ENCODE measurements at places on chromosomes 13 and 19.

DNA sequence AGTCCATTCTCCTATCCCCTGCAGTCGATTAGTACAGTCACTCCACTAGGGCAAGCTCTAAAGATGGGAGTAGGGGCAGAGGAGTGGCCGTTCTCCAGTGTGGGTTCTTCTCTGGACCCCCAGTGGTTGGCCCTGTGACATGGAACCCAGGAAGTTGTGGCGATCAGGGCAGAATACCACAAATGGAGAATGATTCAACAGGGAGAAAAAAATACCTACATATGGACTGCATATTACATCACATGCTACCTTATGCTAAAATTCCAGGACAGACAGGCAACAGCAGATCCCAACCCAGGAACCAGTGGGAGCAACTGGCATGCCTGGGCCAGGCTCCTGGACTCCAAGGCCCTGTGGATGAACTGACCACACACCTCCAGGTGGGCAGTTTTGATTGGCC lies 20.4 kb downstream of the POU2F2 start:
- no peak for DNase-seq

GRCh38 chr13:50222569-50223332 lies 207.5 kb downstream of the KCNRG start:
- DNase-seq = no peak

DNA sequence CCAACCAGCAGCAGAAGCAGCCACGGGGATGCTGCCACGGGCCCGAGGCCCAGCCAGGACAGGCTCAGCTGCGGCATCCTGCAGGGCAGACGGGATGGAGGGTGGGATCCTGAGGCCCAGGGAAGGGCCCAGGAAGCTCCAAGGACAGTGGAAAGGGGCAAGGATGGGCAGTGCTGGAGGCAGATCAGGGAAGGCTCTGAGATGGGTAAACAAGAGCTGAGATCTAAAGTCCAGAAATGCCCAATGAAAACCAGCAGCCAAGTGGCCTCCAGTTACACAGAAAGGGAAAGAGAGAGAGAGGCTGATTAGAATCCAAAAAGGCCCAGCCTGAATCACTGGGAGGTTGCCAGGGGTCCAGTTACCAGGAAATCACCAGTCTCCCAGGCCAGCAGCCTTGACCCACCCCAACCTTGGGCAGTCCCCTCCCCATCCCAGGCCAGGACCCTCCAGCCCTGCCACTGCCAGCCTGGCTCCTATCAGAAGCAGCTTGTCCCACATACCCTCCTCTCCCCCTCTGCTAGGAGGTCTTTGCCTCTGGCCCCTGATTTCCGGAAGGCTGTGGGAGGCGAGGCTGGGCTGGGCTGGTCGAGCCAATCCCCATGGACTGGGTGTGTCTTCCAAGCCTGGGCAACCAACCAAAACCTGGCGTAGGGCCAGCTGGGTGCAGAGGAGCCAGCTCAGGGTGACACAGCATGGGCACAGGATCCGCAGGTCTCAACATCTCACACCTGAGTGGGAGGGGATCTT lies at the start of gene CYP4F11:
Gene CYP4F11 (minus strand): TSS at position 198 of the 747 bp plus-strand sequence. CDS start 121 bp downstream, at position 77.
- DNase-seq = no peak

- no peak for DNase-seq
Measured at GRCh38 chr13:45879666-45880065, 28.1 kb upstream of the SIAH3 start.

GRCh38 chr19:27909861-27910260 lies 1303.1 kb downstream of the UQCRFS1 start:
- DNase-seq = no peak

- no peak for DNase-seq
Measured at GRCh38 chr13:108586826-108587225, 42.6 kb upstream of the MYO16 start.

DNA sequence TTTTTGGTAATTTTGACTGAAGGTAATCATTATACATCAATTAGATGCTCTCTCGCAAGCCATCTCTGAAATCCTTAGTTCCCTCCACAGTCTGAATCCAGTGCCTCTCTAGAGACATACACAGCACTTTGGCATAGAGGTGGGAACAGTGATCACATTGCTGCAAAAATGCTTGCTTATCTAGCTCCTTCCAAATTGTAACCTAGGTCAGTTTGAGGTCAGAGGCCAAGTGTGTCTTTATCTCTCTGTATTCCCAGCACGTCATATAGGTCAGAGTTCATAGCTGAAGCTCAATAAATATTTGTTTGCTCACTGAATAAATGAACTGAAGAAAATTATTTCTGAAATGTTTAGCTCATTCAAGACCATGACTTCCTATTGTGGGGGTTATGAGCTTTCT lies 462.5 kb downstream of the DIAPH3 start:
- no peak for DNase-seq

GRCh38 chr13:70842062-70842644 lies 733.9 kb upstream of the KLHL1 start:
- DNase-seq = no peak

GRCh38 chr13:31192306-31192705 lies 7.5 kb upstream of the B3GLCT start:
- DNase-seq = no peak

DNA sequence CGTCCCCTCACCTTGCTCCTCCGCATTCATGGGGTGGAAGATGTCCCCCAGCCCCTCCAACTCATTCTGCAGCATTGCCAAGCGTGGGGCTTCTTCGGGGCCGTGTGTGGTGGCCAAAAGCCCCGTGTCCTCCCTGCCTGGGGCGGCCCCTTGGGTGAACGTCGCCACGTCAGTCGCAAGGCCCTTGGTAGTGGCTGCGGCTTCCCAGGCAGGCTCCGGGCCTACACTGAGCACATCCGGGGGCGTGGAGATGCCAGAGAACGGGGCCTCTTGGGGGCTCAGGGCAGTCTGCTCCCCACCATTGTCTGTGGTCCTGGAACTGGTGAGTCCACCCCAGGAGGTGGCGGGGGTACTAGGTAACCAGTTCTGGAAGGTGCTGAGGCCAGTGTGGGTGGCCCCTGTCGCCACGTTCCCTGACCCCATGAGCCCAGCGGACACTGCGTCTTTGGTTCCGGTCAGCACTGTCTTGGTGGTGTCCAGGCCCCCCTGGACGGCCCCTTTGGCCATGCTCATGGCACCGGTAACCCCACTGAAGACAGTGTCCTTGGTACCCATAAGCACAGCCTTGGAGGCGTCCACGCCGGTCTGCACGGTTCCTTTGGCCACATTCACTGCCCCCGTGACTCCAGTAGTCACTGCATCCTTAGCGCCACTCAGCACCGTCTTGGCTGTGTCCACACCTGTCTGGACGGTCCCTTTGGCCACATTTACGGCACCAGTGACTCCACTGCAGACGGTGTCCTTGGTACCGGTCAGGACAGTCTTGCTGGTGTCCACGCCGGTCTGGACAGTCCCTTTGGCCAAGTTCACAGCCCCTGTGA lies 7.6 kb downstream of the PLIN4 start:
- no peak for DNase-seq

GRCh38 chr13:44801990-44802389 lies 187.3 kb downstream of the NUFIP1 start:
- no peak for DNase-seq

GRCh38 chr13:42272115-42272803 lies at the start of gene AKAP11:
TSS of gene AKAP11 (plus strand) at chr13:42272152. CDS start at chr13:42286349, 14,197 bp downstream.
- peak; percentile 11 for DNase-seq

- no peak for DNase-seq
Measured at GRCh38 chr19:50555450-50556281, 12.6 kb downstream of the LRRC4B start.

DNA sequence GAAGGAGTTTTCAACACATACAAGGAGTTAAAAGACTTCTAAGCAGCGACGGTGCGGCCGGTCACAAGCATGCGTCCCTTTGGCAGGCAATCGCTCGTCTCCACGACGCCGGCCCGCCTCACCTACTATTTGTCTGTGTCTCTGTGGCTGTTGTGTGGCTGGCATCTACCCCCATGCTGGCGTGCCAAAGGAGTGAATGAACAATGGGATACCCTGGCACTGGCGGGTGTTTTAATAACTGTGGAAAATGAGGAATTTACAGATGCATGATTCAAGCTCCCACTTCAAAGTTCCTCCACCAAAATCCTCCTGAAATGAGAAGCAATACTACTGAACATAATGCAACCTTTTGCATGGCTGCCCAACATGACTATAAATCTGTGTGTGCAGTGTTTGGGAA lies 176.6 kb downstream of the KLF5 start:
- DNase-seq = no peak

DNA sequence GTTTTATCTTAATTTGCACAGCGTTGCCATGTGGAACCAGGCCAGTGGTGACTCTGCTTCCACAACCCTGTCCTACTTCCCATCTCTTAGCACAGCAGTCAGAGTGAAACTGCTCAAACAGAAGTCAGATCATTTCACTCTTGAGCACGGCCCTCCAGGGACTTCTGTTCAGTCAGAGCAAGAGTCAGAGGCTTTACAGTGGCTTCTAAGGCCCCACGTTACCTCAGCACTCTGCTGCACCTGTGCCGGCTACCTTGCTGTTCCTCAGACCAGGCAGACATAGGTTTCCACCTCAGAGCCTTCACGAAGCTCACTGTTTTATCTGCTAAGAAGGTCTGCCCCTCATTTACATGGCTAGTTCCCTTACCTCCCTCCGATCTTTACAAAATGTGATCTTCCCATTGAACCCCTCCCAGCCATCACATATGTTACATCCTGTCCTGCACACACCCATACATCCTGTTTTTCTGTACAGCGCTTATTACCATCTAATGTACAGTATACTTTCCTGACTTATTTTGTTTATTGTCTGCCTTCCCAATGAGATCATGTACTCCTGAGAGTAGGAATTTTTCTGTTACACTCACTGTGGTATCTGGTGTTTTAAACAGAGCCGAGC lies 41.6 kb downstream of the TM9SF2 start:
- DNase-seq = no peak

- DNase-seq = no peak
Measured at GRCh38 chr13:30126903-30127428, 180.4 kb downstream of the KATNAL1 start.

- no peak for DNase-seq
Measured at GRCh38 chr19:42291435-42291810, 10.5 kb upstream of the PRR19 start.

- no peak for DNase-seq
Measured at GRCh38 chr13:33193428-33193974, 92.1 kb downstream of the STARD13 start.

DNA sequence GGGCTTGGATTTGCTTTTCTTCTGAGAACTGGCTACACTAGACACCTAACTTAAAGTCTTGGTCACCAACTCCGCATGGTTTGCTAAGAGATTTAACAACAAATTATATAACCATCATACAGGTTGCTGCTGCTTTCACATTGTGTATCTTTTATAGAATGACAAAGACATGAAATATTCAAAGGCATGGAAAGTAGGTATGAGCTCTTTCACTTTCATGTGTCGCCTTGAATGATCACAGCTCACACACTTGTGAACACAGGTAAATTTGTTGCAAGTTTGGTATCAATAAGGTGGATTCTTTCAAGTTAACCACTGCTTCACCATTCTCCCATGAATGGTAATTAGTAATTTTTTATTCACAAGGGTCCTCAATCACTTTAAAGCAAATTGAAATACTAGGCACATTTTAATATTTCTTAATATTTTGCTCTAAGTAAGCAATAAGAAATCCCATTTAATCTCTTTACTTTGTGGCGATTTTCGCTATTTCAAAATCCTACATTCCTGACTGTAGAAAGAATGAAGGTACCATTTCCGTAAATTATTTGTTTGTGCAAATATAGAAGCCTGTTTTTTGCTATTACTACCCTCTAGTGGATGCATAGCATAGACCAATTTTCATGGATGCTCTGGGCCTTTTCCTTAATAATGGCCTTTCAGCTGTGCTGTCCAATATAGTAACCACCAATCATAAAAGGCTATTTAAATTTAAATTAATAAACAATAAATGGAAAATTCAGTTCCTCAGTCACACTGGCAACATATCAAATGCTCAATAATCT lies 45.5 kb upstream of the FREM2 start:
- no peak for DNase-seq

DNA sequence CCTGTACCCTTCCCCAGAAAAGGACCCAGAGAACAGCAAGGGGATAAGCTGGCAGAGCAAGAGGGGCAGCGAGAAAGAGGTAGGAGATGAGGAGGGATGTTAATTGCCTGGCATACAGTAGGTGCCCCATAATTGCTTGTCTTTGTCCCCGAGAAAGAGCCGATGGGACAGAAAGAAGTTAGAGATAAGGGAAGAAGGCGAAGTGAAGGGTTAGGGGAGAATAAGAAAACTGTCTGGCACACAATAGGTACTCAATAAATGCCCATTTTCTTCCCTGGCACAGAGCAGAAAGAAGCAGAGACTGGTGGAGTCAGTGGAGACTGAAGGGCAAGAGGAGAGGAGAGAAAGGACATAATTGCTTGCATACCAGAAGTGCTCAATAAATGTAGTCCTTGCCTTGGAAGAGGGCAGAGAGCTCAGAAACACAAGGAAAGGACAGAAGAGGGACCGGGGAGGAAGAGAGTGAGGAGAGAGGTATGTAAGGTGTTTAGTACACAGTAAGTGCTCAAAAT lies 15.9 kb downstream of the JOSD2 start:
- DNase-seq = no peak

DNA sequence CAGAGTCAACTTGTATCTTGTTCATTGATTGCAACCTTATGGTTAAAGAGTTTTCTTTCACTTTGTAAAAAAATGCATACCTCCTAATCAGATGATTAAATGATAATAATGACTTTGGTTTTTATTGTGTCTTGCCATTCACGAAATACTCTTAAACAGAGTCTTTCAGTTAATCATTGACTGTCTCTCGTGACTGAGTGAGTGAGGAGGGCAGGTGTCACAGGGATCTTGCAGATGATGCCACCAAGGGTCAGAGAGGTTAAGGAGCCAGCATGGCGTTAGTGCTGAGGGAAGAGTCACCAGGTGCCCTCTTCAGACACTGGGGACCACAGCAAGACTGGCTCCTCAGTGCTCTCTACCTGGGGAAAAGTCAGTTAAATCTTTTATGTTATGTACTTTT lies 8.0 kb downstream of the GPATCH1 start:
- no peak for DNase-seq

GRCh38 chr19:5719274-5719960 lies 529 bp downstream of the LONP1 start:
- DNase-seq = peak; percentile 18

DNA sequence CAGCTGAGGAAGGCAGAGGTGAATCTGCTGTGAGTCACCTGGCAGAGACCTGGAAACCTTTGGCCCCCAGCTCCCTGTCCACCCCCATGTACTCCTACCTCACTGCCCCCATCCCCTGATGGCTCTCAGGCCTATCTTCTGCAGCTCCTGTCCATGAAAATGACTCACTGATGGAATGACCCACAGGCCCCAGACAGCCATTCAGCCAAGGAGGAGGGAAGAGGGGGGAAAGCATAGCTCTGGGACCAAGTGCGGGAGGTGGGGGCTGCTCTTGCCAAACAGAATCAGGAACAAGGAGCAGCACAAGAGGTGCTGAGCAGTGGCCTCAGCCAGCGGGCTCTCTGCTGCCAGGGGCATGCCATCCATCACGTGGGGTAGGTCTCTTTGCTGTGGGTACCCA lies 111.4 kb upstream of the C1QTNF9B start:
- DNase-seq = no peak

GRCh38 chr13:110044551-110045111 lies 258.2 kb upstream of the IRS2 start:
- peak; percentile 42 for DNase-seq
